ENCODE measurements at places on chromosomes 6 and 20. TPM values are rescaled to one million over a fixed set of nuclear protein-coding genes. Genes with fewer than 3 reads are reported as not detected.

RAD21L1 gene
- total RNA-seq, result 0.77 TPM

DTD1 gene
- 71.1 TPM for total RNA-seq

GRCh38 chr6:137165375-137166246 is 7.8 kb downstream of the IL22RA2 start:
- DNase-seq, result no peak

- no peak for DNase-seq
These were observed 45.3 kb upstream of the DACT2 start for GRCh38 chr6:168364793-168365421.

DNA sequence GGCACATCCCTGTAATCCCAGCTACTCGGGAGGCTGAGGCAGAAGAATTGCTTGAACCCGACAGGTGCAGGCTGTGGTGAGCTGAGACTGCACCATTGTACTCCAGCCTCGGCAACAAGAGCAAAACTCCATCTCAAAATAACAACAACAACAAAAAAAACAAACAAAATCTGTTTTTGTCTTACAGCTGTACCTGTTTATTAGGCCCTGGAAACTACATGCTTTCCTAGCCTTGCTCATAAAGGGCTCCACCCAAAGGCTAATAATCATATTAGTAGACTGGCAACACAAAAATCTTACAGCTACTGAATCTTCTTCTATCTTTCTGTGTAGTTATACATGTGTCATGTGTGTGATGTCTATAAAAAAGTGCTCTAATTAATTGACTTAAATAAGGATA is 503.9 kb upstream of the EYS start:
- DNase-seq, result no peak

Data from WTC11 (cell line).